Activated CD8-positive, alpha-beta memory T cell treated with anti-CD3 and anti-CD28 coated beads for 1 hour (primary cell): ENCODE measurements at places on chromosomes 11 and 22.

DNA sequence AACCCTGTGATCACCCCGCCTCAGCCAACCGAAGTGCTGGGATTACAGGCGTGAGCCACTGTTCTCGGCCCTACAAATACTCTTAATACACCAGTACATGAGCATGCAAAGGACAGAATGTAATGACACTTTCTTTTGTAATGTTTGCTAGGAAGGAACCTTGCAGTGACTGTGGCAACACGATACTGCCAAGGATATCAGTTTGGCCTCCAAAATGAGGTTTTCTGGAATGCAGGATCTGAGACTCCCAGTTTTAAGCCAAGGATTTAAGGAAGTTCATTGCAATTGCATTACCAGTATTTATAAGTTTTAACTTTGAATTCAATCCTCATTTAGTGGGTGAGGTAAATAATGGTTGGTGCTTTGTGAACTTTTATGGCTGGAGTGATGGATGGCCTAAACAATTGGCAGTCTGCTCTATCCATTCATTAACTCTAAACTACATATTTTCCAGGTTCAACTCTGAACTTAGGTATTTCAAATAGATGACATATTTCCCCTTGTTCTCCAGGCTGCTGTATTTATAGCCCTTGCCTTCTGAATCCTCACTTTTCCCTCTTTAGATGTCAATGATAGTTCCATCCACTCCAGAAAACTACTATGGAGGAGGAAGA, 330.3 kb downstream of the C11orf87 start:
- no peak for DNase-seq

- DNase-seq, result no peak
These were observed 83.9 kb downstream of the LDLRAD3 start for GRCh38 chr11:36027731-36028130.

- DNase-seq, result peak; percentile 42
These were observed 19.8 kb upstream of the PLET1 start for GRCh38 chr11:112280268-112281126.

DNA sequence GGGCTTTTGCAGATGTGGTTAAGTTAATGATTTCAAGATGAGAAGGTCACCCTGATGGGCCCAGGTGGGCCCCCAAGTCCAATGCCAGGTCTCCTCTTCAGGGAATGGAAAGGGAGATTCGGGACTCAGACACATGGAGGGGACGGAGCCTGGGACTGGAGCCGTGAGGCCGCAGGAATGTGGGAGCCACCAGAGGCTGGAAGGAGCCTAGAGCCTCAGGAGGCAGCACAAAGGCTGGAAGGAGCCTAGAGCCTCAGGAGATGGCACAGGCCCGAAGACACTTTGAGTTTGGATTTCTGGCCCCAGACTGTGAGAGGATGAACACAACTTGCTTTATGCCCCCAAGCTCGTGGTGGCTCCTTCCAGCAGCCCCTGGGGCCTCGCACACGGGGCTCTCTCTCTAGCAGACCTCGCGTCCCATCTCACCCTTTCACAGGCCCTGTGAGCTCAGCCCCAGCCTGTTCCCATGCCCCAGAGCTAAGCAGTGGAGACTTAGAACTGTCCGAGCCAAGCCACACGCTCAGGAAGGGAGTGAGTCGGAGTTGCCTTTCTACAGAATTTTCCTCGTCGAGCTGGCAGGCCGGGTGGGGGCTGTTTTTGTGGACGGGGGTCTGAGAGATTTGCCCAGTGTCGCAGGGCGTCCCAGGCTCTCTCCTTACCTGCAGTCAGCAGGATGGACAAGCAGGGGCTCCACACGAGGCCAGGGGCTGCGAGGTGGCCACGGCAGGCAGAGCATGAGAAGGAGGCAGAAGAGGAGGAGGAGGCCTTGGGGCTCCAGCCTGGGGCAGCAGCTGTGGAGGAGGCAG, 937.6 kb downstream of the BRD1 start:
- no peak for DNase-seq

DNA sequence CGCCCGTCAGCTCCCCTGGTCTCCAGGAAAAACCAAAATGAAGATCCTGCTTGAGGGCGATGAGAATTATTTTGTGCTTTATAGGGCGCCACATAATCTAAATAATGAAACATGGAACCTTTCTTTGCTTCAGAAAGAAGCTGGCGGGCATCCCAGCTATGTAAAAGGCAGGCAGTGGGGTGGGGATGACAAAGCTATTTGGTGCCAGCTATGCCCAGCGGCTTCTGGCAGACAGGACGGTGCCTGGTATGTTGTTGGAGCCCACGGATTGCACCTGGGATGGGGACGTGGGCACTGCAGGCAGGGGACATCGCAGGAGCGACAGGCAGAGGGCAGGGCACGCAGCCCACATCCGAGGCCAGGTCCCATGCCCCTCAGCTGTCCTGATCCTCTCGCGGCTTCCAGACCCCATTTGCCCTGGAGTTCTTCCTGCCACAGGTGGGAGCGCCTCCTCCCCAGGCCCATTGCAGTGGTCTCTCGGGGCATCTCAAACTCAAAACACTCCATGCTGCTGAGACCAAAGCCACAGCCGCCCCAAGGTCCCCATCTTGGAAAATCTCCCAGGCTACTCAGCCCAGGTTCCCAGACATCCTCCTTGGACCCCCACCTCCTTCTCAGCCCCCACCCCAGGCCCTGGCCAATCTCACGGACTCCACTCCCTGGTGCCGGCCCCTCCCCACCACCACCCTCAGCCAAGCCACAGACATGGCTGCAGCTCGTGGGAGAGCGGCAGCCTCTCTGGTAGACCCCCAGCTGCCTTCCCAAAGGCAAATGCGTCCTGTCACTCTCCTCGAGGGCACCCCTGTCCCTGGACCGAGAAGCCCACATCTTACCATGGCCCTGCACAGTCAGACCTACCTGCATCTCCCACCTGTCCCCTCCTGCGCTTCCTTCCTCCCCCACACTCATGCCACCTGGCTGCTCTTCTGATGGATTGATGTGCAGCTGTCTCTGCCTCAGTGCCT, 45.7 kb downstream of the SHISAL1 start:
- no peak for DNase-seq

- peak; percentile 33 for DNase-seq
These were observed 26.2 kb upstream of the TPBGL start for GRCh38 chr11:75214411-75214821.
